ENCODE measurements at places on chromosomes 1 and 21.

- no peak for DNase-seq
Measured at GRCh38 chr1:18676332-18676781, 45.7 kb downstream of the PAX7 start.

- DNase-seq = no peak
Measured at GRCh38 chr1:98325646-98326440, 335.7 kb upstream of the SNX7 start.

DNA sequence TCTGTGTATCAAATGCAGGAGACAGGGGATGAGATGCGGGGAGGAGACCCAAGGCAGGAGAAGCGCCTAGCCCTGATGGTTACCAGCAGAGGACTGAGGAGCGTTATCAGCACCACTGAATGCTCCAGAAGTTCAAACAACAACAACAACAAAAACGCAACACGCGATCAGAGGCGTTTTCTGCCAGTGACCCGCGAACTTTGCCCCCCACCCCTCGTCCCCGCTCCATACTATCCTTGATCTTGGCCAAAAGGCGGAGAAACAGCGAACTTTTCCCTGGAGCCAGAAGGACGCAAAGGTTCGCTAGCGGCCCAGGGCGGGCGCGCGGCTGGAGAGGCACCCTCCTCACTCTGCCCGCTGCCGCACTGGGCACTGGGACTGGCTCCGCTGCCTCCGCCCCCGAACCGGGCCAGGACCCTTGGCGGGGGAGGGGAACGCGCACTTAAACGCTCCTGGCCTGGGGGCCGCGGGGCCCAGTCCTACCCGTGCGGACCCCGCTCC is 699 bp downstream of the ECHDC2 start:
- no peak for DNase-seq

- no peak for DNase-seq
Measured at GRCh38 chr1:114997510-114998289, 31.9 kb upstream of the TSHB start.

DNA sequence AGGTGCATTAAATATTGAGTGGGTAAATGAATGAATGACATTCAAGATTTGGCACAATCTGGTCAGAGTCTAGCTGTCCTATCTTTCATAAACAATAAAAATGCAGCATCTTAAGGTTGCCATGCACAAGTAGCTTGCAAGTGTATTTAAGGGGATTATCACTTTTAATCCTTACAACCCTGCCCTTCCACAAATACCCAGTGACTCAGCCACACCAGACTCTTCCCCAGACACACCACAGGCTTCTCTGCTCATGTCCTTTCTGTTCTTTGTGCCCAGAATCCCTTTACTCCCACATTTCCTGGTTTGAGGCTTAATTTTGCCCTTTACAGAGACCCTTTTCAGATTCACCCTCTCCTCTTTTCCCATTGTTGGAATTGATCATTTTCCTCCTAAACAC is 59.8 kb downstream of the KIRREL1 start:
- DNase-seq = no peak

All from NCI-H1417 (cell line).